ENCODE measurements at places on chromosomes 7 and 10.
A peak's percentile ranks its signal among the peaks of the same experiment; 100 is the strongest.

DNA sequence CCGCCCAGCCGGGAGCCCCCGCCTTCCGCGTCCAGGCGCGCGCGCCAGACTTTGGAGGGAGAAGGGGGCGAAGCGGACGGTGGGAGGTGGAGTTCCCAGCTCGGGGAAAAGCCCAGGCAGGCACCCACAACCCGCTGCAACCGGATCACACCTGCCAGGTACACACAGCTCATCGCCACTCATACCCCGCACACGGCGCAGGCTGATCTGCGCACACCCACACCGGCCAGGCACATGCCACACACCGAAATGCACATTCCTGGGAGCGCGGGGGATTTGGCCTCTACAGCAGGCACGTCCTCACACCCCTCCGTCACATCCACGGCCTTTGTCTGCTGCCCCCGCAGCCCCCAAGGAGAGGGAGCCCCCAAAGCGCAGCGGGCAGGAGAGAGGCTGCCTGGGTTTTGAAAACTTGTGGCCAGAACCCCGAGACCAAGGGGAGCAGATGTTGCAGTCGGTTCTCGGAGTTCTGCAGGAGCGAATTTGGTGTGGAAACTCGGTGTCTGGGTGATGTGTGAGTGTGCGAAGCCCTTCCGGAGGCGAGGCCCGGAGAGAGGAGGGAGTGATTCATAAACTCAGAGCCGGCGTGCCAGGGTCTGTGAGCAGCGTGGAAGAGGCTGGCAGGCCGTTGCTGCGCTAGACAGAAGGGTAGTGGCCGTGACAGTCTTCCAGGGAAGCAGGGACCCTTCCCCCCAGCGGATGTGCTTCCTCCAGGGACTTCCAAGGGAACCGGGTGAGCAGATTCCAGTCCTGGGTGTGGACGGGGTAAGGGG, 734 bp downstream of the CHST3 start:
- DNase-seq = peak; percentile 28

- no peak for DNase-seq
Observed at GRCh38 chr10:76115131-76115470, 683.7 kb downstream of the LRMDA start.

DNA sequence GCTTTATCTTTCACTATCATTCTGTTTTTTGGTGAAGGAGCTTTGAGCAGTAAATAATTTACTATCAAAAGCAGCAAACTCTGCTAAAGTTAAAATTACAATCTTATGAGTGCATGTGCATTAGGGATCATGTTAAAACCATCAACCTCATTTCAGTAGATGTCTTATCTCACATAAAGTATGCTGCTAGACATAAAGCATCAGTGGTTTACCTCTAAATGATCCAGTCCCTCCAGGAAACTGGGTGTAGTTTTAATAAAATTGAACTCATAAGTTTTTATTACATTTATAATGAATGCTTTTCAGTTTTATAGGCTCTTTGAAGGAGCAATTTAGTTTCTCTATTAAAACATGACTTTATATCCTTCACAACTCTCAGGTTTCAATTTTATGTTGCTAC, 108.7 kb downstream of the LRRN3 start:
- no peak for DNase-seq

GRCh38 chr10:97490592-97490991, 7.6 kb downstream of the MMS19 start:
- DNase-seq = no peak

GRCh38 chr10:116848032-116848943, 1.0 kb upstream of the ENO4 start:
- DNase-seq = no peak

GRCh38 chr7:127702938-127703337, 50.9 kb downstream of the SND1 start:
- no peak for DNase-seq

DNA sequence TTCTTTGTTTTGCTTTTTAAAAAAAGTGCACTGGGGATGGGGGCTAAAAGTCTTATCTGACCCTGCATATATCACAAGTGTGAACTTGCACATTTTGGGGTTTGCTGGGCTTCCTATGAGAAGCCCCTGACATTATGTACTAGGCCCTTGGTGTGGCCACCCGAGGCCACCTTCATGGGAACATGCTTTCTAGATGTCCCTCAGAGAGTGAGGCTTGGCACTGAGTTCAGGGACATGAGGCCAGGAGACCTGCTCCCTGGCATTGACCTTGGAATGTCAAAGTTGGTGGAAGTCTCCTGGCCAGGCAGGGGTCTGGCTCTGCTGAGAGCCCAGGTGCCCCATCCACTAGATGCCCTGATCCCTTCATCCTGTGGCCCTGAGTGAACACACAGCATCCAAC, 536.2 kb downstream of the TCERG1L start:
- DNase-seq = no peak

DNA sequence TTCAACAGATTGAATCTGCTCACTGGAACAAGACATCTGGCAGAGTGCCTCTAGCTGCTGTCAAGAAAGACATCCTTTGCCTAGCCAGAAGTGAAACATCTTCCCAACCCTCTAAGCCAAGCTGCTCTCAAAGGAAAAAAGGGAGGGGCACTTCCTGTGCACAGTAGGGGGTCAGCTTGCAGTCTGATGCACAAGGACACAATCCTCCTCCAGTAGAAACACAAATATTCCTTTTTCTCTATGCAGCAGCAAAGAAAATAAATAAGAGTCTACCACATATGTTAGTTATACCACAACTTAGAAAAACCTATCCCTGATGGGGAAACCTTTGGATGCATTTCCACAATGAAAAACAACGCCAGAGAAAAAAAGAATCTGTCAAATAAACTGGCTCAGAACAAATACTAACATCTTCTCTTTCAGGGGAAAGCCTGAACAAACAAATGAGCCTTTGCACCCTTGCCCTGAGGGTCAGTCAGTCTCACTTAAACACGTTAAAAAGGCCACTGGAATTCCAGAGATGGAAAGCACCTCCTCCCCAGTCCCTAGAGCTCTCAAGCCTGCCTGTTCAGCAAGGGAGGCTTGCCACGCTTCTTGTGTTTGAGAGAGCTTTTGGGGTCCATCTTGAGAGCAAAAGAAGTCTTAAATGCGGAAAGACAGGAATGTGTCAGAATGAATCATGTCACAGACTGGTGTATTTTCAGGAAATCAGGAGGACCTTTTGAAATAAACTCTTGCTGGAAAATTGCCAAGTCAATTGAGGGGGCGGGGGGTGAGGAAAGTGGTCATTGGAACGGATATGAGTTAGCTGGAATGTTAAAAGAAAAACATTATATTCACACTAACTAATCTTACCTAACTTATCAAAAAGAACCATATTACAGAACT, 7.5 kb downstream of the LAMB1 start:
- no peak for DNase-seq

DNA sequence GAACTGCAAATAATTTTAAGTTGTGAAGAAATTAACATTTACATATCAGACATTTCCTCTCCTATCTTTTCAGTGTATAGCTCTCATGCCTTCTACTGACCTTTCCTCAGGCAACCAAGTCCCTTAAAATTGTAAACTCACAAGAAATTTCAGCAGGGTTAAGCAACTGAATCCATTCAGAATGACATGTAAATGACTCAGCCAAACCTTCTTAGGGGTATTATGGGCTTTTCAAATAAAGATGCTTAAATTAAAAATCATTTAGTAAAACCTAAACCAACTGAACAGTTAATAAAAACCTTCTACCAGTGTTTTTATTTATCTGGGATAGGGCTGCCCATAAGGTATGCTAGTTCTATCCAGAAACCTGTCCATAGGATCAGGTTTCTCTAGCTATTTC, 20.7 kb downstream of the WAPL start:
- DNase-seq = no peak

GRCh38 chr10:77981281-77981680, 48.0 kb downstream of the POLR3A start:
- DNase-seq = no peak

GRCh38 chr10:81838950-81839349, 36.0 kb upstream of the NRG3 start:
- no peak for DNase-seq

- DNase-seq = no peak
Observed at GRCh38 chr10:8477300-8477699, 422.8 kb downstream of the GATA3 start.

DNA sequence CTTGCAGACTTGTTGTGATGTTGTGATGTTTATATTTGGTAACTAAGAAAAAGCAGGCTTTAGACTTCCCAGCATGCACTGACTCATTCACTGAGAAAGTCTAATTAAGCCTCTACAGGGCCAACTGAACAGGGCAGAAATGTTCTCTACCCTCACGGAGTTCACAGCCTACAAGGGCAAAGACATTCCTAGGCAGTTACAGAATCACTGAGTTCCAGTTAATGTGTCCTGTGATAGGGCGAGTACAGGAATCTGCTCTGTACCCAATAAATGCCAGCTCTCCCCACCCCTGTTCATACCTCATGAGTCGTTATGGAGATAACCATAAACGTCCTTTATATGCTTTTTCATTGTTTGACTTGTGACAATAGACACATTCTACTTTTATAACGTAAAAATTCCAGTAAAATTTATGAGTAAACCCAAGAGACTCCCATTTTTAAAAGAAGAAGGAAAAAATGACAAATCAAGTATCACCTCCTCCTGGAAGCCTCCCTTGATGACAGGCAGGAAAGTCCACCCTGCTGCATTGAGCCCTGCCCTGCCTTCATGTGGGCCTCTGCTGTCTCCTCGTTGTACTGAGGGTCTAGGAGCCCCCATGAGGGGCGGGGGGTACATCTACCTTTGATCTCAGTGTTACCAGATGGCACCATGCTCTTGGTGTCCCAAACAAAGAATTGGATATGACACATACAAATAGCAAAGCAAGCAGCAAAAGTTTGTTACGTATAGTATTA, 14.3 kb downstream of the MUC12 start:
- DNase-seq = no peak

DNA sequence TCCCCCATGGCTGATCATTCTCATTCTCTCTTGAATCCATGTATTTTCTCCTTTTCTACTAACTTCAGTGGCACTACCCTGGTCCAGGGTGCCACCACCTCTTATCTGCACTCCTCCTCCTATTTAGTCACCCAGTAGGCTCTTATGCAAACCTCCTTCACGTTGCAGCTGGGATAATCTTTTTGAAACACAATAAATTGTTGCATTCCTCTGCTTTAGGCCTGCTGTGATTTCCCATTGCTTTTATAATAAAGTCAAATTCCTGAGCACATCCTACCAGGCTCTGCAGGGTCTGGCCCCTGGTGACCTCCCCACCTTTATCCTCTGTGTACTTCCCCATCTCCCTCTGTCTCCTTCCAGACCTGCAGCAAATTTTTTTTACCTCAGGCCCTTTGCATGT, 112.7 kb upstream of the KIAA1217 start:
- no peak for DNase-seq

GRCh38 chr7:11221984-11222383, 248.3 kb downstream of the PHF14 start:
- DNase-seq = no peak

DNA sequence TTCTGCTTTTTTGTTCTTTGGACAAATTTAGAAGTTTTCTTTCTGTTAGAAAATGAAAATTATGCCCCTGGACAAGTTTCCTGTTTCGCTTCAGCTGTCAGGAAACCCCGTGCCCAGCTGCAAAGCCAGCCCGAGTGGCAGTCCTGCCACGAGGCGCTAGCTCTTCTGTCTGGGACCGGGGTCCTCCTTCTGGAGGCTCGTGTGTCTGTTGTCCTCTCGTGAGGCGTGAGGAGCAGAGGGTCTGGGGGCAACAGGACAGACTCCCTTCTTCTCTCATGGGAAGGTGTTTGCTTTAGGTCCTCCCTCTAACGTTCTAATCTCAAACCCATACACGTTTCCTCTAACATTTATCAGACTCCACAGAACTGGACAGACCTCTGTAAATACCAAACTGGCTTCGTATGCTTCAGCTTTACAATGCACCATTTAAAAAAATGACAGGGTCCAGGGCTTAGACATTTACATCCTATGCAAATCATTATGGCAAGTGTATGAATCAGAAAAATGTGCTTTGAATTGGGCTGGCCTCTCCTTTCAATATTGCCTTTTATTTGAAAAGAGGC, 184.5 kb upstream of the SHH start:
- DNase-seq = no peak

- DNase-seq = no peak
Observed at GRCh38 chr10:12198156-12198555, 2.2 kb downstream of the CDC123 start.

- DNase-seq = no peak
Observed at GRCh38 chr10:80730522-80730921, 192.8 kb downstream of the SH2D4B start.
